Metanephros (tissue), 2 donors: ENCODE measurements at places on chromosomes 11 and 22. TPM values are rescaled to one million over a fixed set of nuclear protein-coding genes. Genes with fewer than 3 reads are reported as not detected.

Gene CASP5
- not detected for total RNA-seq

Gene PHOX2A
- not detected for total RNA-seq

Gene UBQLN3
- 0.82 TPM for total RNA-seq

Gene CD3G
- 0.47 TPM for total RNA-seq

Gene TRIM51
- not detected for total RNA-seq

Gene KRTAP5-2
- total RNA-seq = not detected

Gene UCP2
- 58.6 TPM for total RNA-seq

Gene ZPR1
- 18.5 TPM for total RNA-seq

Gene BTG4
- not detected for total RNA-seq
